Epithelial cell of prostate (primary cell): ENCODE measurements at places on chromosomes 12 and 14.

DNA sequence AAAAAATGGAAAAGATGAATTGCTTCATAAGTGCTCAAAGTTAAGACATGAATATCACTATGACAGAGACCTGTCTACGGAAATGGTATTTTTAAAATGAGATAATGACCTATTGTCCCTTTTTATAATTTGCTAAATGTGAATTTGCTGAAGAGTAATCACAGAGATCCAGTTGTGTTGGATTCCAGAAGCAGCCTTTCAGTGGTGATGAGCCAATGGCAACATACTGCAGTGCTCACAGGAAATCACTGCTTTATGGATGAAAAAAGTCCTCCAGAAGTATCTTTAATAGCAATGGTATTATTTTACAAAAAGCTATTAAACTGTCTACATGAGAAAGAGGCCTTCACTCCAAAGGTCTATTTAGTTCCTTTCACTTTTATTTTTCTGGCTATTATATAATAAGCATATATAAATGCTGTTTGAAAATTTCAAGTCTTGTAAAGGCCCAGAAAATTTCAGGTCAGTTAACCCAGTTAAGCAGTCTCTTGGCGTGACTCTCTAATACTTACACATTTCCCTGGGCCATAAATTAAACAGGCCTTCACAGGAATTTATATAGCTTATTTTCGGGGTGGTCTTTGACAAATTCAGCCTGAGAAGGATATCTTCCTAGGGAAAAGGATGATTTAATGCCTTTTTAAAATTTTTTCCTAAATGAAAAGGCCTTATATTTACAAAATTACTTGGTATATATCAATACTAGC, 55.4 kb downstream of the KCNJ8 start:
- DNase-seq = no peak

- no peak for DNase-seq
These were observed 243.0 kb upstream of the TMTC1 start for GRCh38 chr12:30026621-30027234.

DNA sequence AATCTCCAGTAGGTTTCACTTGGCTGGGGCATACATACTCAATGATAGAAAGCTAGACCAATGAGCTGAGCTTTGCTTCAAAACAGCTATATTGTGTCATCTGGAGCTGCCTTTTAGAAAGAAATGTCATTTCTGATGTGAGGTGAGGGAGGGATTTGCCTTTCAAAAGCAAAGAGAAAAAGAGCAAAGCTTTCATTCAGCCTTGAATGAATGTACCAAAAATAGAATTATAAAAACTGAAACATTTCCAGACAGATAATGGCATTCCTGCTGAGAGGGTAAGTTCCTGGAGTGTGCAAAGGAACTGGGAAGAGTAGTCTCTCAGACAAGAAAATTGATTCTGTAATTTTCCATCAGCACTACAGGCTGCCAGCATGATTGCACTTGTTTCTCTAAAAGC, 710.0 kb downstream of the LRFN5 start:
- DNase-seq = no peak

- DNase-seq = no peak
These were observed 9.0 kb downstream of the TNS2 start for GRCh38 chr12:53058674-53059433.

DNA sequence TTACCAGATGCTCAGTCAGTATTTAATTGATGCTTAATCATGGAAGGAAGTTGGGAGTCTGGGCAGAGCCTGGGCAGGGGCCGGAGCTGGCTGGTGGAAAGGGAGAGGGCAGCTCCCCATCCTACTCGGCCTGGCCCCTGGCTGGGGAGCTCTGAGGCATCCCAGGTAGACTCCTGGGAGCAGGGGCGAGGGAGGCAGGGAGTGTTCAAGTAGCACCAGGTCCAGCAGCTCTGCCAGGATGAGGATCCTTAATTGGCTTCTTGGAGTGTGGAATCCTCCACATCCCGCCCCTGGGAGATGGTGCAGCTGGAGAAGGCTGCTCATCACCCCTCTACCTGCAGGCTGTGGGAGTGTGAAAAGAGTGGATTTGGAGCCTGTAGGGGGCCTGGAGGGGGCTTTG, 30.9 kb downstream of the SYNDIG1L start:
- DNase-seq = no peak

- DNase-seq = no peak
These were observed 2.2 kb downstream of the SCNN1A start for GRCh38 chr12:6373022-6373787.

GRCh38 chr12:99722690-99723486, 75.3 kb downstream of the GARIN6 start:
- DNase-seq = no peak

DNA sequence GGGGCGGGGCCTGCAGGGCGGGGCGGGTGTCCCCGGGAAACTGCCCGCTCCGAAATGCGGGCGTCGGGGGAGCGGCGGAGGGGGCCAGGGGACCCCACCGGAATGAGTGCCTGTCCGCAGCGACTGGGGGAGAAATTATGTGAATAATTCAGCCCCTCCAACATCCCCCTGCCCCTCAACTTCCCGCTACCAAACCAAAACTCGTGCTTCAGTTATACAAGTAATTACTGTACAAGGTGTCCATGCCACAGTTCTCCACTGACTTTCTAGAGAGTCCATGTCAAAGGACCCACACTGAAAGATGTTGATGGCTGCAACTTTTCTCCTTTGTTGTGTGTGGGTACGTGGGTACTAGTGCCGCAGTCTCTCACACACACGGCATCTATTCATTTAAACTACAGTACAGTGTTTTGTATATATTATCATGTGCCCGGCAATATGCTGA, 414 bp upstream of the CDK17 start:
- no peak for DNase-seq

DNA sequence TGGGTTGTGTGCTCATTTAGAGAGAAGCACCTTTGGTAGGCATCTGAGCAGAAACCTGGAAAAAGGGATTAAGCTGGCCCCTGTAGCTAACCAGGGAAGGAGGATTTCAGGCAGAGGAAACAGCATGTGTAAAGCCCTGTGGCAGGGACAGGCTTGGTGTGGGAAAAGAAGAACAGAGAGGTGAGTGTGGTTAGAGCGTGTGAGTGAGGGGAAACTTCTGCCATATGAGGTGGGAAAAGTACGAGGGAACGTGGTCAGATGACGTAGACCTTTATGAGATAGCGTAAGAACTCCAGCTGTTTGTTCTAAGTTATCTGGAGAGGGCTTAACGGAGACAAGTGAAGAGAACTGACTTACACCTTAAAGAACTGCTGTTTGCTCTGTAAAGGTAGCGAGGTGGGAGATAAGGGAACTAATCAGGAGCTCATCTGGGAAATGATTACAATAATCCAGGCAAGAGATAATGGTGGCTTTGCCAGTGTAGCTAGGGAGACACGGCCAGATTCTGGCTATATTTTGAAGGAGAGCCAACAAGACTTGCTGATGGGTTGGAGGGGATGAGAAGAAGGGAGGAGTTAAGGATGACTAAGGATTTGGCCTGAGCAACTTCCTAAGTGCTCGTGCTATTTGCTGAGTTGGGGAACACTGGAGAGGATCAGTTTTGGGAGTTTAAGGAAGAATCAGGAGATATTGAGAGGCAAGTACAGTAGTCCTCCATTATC, 234.0 kb downstream of the ETNK1 start:
- DNase-seq = no peak

DNA sequence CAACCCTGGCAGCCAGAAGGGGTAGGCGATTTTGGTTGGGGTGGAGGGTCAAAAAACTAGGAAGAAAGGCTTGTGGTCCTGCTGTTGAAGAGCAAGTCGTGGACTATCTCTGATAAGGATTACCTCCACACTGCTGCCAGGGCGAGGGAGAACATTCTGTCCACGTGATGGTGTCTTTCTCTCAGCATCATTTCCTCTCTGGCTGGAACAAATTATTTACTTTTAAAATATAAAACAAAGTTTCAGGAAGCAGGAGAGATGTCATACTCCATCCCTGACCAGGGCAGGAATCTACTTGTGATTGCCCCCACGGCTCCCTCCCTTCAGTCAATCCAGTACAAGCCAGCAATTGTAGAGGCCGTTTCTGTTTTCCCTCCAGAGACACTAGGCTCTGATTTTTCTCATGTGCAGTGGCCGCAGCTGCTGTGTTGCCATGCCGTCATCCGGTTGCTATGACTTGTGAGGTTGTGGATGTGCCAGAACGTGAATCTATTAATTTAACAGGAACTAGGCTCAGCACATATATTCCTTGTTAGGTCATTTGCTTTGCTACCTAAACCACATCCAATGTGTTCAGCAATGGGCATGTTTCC, 61.5 kb upstream of the PTGR2 start:
- peak; percentile 68 for DNase-seq

- peak; percentile 91 for DNase-seq
These were observed 37.5 kb downstream of the PRORP start for GRCh38 chr14:35159742-35160409.

- no peak for DNase-seq
These were observed 23.9 kb downstream of the NCKAP1L start for GRCh38 chr12:54521293-54522060.
